A375 (cell line): ENCODE measurements at places on chromosomes 5 and 9. TPM values are rescaled to one million over a fixed set of nuclear protein-coding genes. Genes with fewer than 3 reads are reported as not detected.

The REEP2 gene
- total RNA-seq = 16.9 and 18.6 TPM in 2 replicates

The KCNIP1 gene
- total RNA-seq = not detected in 2 replicates

The NR2F1 gene
- 8.7 and 9.3 TPM in 2 replicates for total RNA-seq

The C9orf153 gene
- total RNA-seq = not detected in 2 replicates

The INSL4 gene
- total RNA-seq = not detected in 2 replicates

The BSPRY gene
- total RNA-seq = not detected in 2 replicates

The REEP5 gene
- total RNA-seq = 35.6 and 42.6 TPM in 2 replicates

The EQTN gene
- total RNA-seq = not detected in 2 replicates

The ACTBL2 gene
- total RNA-seq = 0.26 and 0.56 TPM in 2 replicates

The BHMT gene
- total RNA-seq = not detected in 2 replicates

The ZNF367 gene
- 26.6 and 28.6 TPM in 2 replicates for total RNA-seq

The GABRA1 gene
- total RNA-seq = not detected in 2 replicates

The ADAMTSL1 gene
- total RNA-seq = 8.3 and 11.3 TPM in 2 replicates

The CTNND2 gene
- total RNA-seq = 0.49 and 0.74 TPM in 2 replicates

The OTP gene
- total RNA-seq = not detected in 2 replicates

The EXOSC2 gene
- 70.8 and 84.0 TPM in 2 replicates for total RNA-seq

The PCDHGC5 gene
- total RNA-seq = 1.1 and 1.3 TPM in 2 replicates

The FNBP1 gene
- total RNA-seq = 35.8 and 44.0 TPM in 2 replicates

The STXBP1 gene
- 11.5 and 15.5 TPM in 2 replicates for total RNA-seq

The PRRT1B gene
- not detected in 2 replicates for total RNA-seq

The F2RL2 gene
- 4.0 and 4.7 TPM in 2 replicates for total RNA-seq

The TLX3 gene
- total RNA-seq = not detected in 2 replicates

The SPINK13 gene
- total RNA-seq = not detected in 2 replicates

The TPPP gene
- 0.11 and 0.30 TPM in 2 replicates for total RNA-seq

The ZNF454 gene
- total RNA-seq = 0.19 and 1.4 TPM in 2 replicates

The ANXA2R gene
- 2.8 and 3.7 TPM in 2 replicates for total RNA-seq

The TGFBI gene
- total RNA-seq = 137 and 173 TPM in 2 replicates

The IZUMO3 gene
- not detected in 2 replicates for total RNA-seq

The ADRA1B gene
- 1.3 and 2.7 TPM in 2 replicates for total RNA-seq

The OCLN gene
- 0.11 and 0.34 TPM in 2 replicates for total RNA-seq

The TMED9 gene
- total RNA-seq = 79.3 and 92.8 TPM in 2 replicates

The PPP6C gene
- 15.7 and 20.0 TPM in 2 replicates for total RNA-seq

The ADAMTSL2 gene
- not detected in 2 replicates for total RNA-seq

The IFNB1 gene
- total RNA-seq = not detected in 2 replicates

The SIT1 gene
- not detected in 2 replicates for total RNA-seq

The FOXI1 gene
- not detected in 2 replicates for total RNA-seq

The C9orf78 gene
- total RNA-seq = 61.0 and 71.9 TPM in 2 replicates

The NME5 gene
- not detected in 2 replicates for total RNA-seq

The GOLGA1 gene
- 19.3 and 19.9 TPM in 2 replicates for total RNA-seq
